ENCODE measurements at places on chromosomes 5 and 9.

DNA sequence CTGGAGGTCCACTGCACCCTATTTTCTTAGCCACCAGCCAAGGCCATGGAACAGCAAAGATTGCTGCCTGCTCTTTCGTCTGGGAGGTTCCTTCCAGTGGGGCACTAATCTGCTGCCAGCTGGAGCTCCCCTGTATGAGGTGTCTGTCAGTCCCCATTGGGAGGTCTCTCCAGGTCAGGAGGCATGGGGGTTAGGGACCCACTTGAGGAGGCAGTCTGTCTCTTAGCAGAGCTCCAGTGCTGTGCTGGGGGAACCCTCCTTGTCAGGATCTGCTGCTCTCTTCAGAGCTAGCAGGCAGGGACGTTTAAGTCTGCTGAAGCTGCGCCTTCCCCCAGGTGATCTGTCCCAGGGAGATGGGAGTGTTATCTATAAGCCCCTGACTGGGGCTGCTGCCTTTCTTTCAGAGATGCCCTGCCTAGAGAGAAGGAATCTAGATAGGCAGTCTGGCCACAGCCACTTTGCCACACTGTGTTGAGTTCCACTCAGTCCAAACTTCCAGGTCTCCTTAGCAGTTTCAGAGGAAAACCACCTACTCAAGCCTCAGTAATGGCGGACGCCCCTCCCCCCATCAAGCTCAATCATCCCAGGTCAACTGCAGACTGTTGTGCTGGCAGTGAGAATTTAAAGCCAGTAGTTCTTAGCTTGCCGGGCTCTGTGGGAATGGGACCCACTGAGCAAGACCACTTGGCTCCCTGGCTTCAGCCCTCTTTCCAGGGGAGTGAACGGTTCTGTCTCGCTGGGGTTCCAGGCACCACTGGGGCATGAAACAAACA is 317.7 kb downstream of the LRRC70 start:
- no peak for DNase-seq

- DNase-seq = no peak
Measured at GRCh38 chr5:107501965-107502675, 168.6 kb downstream of the EFNA5 start.

- no peak for DNase-seq
Measured at GRCh38 chr5:115816226-115817081, at the start of gene CDO1. CDO1 (minus strand) TSS chr5:115816659; CDS start chr5:115816397, 262 bp downstream.

- DNase-seq = no peak
Measured at GRCh38 chr5:176486189-176486757, 38.1 kb downstream of the FAF2 start.

- DNase-seq = no peak
Measured at GRCh38 chr9:10005206-10005605, 607.6 kb downstream of the PTPRD start.

DNA sequence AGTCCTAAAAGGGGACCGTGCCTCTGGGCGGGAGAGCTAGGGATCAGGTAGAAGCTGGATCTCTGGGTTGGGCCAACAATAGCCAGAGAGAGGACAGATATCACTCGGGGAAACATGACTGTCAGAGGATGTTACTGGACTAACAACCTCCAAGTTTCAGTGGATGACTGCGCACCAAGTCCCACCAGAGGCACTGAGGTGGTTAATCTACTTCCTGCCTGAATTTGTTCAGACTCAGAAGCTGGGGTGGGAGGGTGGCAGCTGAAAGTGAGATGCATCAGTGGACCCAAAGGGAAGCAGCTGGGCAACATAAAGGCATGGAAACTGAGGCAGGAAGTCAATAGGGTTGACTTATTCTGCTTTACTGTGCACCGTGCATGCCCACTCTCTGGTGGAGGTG is 130.1 kb upstream of the SLC44A1 start:
- no peak for DNase-seq

DNA sequence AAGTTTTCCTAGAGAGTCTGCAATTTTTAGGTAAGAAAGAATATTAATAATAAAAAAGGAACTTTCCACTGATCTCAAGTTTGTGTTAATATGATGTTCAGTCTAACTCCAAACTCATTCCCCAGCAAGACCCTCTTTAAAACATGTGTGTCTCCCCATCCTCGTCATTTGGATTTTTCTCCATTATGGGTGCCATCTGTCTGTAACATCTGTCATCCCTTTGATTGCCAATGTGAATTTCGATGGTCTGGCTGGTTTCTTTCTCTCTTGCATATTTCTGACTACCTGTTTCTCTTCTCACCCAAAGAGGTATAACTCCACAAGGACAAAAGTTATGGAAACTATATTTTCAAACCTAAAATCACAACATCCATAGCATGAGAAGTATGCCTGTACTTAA is 4.4 kb downstream of the TAS2R1 start:
- no peak for DNase-seq

DNA sequence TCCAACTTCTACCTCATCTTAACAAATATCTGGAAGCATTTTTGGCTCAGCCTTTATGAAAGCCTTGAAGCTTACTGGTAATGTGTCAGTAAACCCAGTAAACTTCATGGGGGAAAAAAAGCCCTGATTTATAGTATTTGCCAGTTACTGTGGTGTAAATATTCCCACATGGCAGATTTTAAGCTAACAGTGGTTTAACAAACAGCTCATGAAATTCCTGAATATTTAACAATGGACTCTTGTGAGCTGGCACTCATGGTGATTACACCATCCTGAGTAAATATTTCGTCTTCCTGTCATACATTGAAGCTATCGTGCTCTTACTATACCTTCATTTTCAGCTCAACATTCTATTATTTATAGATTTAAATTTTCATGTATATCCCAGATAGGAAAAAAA is 57.0 kb upstream of the ACOT12 start:
- no peak for DNase-seq

- no peak for DNase-seq
Measured at GRCh38 chr5:79191457-79191856, 44.5 kb upstream of the JMY start.

- DNase-seq = no peak
Measured at GRCh38 chr5:60446917-60447316, 253.0 kb downstream of the DEPDC1B start.

- no peak for DNase-seq
Measured at GRCh38 chr9:116271340-116271739, 117.7 kb downstream of the PAPPA start.

GRCh38 chr9:134600836-134601638 is 40.6 kb upstream of the COL5A1 start:
- DNase-seq = no peak

DNA sequence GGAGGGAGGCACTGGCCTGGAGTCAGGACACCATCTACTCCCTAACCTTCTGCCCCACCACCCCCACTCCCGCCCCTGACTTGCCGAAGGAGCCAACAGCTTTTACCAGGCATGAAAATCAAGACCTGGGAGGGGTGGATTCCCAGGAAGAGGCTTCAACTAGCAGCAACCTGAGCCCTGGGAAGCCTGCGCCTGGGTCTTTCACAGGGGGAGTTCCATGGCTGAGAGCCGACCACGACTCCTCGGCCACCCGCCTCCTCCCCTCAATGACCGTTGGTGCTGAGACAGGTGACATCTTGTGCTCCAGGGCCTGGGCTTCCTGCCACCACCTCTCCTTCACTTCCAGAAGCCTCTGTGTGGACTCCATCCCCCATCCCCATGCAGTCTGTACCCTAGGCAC is 37.1 kb downstream of the BARX1 start:
- DNase-seq = no peak

DNA sequence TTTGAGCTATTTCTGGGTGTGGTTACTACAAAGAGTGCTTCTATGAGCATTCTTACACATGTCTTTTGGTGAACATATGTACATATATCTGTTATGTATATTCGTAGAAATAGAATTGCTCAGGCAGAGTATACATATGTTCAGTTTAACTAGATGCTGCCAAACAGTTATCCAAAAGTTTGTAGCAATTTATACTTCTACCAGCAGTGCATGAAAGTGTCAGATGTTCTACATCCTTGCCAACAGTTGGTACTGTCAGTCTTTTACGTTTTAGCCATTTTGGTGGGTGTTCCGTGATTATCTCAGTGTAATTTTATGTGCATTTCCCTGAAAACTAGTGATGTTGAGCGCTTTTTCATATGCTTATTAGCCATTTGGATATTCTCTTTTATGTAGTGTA is 35.9 kb upstream of the DMRT2 start:
- DNase-seq = no peak

DNA sequence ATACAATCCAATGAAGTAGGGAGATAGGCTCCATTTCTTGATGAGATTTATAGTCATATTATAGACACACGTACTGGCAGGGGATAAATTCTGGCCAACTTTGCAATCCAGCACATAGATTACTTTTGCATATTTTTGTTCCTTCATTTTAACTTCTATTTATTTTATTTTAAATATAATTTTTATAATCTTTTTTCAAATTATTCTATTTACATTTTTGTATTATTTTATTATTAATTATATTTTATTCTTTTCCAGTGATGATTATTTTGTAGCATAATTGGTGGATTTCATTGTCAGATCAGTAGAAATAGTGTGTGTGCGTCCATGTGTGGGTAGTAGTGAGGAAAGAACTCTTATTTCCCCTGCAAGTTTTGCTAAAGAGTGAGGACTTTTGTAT is 980.1 kb upstream of the TYRP1 start:
- DNase-seq = no peak

GRCh38 chr5:132266031-132266835 is 8.7 kb downstream of the PDLIM4 start:
- no peak for DNase-seq
